Inflammatory macrophage treated with lipopolysaccharide for 1 hour (primary cell): ENCODE measurements at places on chromosomes 1 and 21.

- DNase-seq, result no peak
Observed at GRCh38 chr1:57036641-57037579, 71.1 kb upstream of the C8B start.

DNA sequence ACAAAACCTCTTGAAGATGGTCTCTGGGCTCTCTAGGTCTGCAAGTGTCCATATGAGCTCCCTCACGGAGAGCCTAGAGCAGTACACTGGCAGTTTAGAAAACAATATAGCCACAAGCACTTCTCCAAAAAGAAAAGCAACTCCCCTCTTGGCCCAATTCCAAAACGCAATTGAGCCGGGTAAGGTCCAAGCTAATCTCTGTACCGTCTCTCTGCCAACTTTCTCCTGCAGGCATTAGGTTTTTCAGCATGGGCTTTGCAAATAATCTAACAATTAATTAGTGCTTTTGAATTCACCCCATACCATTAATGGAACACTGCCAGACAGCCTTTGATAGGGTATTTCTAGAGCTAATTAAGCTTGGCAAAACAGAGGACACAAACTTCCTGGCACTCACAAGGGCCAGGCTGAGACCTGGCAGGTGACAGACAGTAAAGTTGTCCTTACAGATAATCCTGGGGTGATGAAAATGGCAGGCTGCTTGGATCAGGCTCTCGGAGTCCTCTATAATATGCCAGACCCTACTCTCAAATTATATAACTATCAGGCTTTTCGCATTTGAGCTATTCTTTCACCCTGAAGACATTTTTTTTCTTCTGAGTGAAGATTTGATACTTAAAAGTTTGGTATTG lies 39.8 kb downstream of the TGFBR3 start:
- no peak for DNase-seq

DNA sequence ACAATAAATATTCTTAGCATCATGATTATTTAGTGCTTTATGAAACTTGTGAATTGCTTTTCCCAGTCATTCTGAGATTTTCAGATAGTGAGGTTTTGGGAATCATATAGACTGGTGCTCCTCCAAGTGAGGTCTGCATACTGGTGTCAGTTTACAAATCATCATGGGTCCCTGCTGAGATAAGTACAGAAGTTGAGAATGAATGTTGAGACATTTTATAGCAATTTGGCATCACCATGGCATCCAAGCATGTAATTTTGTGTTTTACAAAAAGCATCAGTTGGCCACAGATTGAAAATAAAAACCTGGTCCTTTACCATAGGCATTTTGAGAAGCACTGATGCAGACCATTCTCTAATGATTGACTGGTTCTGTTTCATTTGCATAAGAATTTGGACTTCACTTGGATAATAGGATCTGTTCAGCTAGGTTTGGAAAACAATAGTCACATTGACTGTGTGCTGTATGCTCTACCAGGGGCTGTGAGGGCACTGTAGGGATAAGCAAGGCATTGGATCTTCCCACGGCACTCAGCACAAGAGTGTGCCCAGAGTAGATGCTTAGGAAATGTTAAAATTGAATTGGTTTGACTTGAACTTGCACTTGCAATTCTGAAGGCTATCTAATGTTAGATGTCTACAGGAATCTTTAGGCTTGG lies 79.0 kb upstream of the JUN start:
- no peak for DNase-seq

DNA sequence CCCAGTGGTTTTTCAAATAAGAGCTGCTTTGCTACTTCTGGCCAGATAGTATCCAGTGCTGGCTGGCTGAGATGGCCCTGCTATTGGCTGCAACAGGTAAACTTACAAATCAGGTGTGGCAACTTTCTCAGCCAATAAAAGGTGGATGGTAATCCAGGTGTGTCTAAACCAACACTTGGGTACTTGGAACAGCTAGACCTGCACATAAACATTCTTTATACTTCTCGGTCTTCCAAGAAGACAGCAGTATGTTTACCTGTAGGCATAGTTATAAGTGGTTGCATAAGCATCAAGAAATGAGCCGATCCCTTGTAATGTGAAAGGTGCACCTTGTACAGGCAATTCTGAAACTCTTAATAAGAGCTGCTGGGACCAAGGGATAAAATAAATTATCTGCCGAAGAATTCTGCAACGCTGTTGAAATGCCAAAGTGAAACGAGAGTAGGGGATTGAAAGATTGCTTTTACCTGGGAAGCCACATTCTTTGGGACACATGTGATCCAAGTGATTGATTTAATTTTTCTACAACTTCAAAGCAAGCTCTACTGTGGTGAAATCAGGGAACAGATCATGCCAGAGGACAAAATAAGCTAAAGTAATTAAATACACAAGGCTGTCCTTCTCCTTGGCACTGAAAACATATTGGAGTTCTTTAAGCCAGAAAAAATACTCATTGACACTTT lies at the start of gene CLDN8:
CLDN8 (minus strand) TSS at position 57 of the 683 bp plus-strand sequence. CDS start 172 bp downstream, outside the sequence.
- DNase-seq, result no peak
